Body of pancreas (tissue), 4 donors: ENCODE measurements at places on chromosomes 7 and 10.
A peak's percentile ranks its signal among the peaks of the same experiment; 100 is the strongest.

DNA sequence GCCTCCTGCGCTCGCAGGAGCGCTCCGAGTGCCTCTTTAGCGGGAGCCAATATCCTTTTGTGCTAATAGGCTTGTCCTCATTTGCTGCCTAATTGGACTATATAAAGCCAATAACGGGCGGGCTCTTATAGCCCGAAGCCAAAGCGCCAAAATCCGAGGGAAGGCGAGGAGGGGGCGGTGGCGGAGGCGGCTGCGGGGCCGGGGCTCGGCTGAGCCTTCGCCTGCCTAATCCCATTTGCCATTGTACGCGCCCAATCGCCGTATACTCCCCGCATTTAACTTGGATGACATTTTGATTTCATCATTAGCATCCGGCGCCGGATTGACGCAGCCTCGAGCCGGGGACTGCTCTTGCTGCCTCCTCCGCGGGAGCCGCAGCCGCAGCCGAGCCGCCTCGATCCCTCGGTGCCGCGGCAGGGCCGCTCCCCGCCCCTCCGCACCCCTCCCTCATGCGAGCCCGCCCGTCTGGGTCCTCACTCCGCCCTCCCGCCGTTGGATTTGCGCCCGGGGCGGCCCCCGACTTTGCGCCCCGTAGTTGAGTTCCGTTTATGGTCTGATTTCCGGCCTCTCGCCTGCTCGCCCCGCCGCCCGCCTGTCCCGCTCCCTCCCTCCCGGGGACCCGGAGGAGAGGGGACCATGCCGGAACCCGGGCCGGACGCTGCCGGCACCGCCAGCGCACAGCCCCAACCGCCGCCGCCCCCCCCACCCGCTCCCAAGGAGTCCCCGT is at the start of gene HMX3:
Gene HMX3 (plus strand): TSS at position 556 of the 727 bp plus-strand sequence. CDS start 81 bp downstream, at position 637.
- no peak for DNase-seq

- DNase-seq: peak; percentile 73
These were observed 2.5 kb downstream of the LRCH4 start for GRCh38 chr7:100583132-100584053.

DNA sequence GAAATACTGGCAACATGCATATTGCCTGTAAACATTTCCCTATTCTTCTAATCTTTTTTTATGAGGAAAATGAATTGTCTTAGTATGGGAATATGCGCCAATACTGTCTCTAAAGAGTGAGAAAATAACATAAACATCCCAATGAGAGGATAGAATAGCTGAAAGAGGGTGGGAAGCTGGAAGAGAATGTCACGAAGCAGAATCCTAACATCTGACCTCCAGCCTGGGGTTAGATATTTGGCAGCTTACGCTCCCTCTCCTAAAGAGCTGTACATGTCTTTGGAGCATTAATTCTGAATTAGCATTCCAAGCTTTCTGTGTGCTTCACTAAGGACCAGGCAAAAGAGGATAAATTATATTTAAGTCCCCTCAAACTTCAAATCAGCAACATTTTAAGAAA is 31.6 kb upstream of the SLC16A12 start:
- DNase-seq: no peak

DNA sequence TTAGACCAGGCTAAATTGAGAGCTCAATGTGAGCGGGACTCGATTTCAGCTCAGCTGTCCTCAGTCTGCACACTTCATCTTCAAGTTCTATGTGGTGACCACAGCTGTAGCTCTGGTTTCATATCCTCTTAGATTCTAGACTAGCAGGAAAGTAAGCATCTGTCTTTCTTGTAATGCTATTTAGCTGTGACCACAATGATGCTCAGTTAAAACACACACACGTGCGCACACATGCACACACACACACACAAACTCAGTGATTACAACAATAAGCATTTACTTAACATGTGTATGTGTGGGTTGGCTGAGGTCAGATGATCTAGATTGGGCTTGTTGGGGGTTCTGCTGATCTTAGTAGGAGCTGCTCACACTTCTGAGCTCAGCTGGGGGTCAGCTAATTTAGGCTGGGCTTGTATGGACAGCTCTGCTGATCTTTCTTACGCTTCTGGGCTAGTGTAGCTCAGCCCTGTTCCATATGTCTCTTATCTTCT is 82.5 kb downstream of the ZNF365 start:
- no peak for DNase-seq

DNA sequence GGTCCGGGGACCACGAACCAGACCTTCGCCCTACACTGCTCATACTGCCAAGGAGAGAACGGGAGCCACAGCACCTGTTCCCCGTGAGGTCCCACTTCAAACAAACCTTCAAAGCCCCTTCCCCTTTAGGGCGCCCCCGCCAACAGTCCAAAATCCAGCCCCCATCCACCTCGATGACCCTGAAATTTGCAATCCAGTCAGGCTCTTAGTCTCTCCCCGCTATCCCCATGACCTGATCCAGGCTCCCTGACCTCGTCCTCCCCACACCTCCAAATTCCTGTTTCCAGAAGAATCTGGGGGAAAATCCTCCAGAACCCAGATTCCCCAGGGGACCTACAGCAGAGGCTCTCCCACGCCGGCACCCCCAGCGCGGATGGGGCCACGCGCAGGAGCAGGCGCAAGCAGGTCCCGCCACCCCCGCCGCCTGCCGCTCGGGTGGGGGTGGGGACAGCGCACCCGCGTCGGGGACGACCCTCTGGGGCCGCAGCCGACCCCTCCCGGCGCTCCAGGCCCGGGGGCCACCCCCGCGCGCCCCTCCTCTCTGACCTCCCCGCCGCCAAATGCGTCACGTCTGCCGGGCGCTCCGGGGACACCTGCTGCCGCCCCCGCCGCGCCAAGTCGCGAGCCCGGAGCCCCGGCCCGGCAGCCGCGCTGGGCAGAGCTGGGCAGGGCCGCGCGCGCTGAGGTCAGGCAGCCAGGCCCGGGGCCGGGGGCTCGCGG is 753 bp downstream of the CAMK2B start:
- no peak for DNase-seq

DNA sequence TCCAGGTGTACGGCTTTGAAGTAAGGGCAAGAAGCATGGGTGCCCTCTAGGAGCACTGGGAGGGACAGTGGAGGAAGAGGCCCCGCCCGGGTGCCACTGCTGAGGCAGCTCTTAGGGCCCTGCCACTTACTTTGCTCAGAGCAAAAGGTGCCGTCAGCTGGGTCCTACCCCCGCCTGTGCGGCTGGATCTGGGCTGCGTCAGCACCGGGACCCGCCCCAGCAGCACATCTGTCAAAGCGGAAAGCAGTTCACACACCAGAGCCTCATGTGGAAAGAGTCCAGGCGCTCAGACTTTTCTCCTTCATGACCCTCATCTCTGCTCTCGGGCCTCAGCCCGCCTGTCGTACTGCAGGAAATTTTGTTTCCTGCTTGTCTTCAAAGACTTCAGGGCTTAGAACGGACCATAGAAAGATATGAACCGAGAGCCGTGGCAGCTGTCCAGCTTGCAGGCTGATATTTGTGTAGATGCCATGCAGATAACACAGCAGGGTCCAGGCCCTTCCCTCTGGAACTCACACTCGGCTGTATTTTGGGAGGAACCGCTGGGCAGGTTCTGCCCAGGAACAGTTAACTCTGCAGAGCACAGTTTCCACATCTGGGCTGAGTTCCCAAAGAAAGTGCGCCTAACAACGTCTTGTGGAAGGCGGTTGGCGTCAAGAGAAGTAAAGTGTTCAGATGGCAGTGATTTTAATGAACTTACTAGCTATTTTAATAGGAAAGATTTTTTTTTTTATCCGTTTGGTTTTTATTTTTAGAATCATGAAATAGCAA is 44.3 kb upstream of the PRKAR1B start:
- peak; percentile 93 for DNase-seq
